ENCODE measurements at places on chromosomes 6 and 20.

DNA sequence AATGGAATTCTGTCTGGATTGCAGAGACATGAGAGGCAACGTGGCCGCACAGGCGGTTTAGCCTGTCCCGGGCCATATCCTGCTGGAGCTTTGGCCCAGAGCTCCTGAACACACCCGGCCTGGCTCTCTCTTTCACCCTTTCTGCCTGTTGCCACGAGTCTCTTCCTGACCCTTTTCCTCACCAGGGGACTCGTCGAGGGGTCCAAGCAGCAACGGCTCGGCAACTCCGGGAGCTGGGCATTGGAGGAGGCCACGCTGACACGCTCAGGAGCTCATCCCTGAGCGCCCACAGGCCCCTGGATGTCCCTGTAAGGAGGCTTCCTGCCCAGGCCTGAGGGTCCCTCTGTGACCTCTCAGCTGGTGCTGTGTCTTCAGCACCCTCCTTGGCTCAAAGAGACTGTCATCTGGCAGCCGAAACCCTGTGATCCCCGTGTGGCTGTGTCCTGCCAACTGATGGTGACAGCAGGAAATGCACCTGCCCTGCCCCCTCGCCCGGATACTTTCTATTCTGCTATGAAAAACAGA lies 103.8 kb downstream of the RNASET2 start:
- no peak for DNase-seq

DNA sequence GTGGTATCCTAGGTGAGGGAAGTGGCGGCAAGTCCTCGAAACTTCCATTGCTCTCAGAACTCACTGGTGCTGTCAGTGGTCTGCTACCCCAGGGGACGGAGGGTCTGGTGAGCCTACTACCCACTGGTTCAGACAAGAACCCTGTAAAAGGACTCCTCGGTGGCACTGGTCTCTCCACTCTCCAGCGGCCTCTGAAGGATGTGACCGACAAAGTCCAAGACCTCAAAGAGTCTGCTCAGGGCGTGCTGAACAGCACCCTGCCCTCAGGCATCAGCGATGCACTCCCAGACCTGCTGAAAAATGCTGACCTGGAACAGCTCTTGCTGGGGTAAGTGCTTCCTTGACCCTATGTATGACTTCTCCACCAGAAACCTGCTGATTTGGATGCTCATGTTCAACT lies 51.8 kb downstream of the CDK5RAP1 start:
- DNase-seq: no peak

- no peak for DNase-seq
Measured at GRCh38 chr6:26613689-26614683, 17.2 kb downstream of the ABT1 start.

- DNase-seq: no peak
Measured at GRCh38 chr6:17269840-17270239, 11.3 kb upstream of the RBM24 start.

GRCh38 chr6:11431455-11431937 lies 106.1 kb upstream of the TMEM170B start:
- no peak for DNase-seq

DNA sequence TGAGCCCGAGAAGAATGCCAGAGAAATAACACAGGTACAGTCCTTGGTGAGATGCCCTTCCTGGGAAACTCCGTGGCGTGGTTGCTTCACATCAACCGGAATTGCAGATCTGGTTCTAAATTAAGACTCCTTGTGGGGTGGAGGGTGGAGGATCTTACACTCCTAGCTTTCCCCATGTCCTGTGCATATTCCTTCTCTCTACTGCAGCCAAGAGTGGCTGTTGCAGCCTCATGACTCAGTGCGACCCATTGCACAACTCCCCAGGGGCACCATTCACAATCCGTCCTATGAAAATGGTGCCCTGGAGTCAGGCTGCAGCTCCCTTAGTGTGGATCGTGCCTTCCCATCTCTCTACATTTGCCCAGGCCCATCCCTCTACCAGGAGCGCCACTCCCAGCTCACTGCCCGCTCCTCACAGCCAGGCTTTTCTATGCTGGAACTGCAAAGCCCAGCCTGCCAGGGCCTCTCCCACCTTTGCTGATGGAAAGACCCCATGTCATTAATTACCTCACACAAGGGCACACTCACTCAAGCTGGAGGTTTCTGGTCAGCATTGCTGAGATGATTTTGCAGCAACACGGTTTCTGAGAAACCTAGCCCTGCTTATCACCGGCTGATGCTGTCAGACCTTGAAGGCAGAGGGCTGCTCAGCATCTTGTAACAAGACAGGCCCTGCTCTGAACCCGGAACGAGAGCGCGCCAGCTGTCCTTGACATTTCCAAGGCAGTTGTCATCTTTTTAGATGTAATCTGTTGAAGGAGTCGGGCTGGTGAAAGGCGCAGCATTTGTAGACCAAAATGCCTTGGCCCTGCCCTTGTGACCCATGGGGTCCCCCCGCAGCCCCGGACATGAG lies 39.7 kb downstream of the SIRPA start:
- no peak for DNase-seq

DNA sequence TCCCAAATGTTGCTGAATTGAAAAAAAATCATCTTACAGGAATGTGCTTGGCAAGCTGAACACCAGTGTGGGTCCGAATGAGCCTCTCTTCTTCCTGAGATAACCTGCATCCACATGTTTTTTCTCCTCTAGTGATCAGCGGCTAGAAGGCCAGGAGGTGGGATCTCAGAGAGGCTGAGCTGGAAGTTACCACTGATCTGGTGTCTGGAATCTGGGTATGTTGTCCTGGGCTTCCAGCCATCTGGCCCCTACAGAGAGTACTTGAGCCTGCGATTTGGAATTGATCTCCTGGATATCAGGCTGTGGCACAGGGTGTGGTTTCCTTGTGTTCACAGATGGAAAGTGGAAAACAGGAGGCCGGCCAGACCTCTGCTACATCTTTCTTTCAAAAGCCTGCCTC lies 35.9 kb downstream of the SULF2 start:
- DNase-seq: no peak

DNA sequence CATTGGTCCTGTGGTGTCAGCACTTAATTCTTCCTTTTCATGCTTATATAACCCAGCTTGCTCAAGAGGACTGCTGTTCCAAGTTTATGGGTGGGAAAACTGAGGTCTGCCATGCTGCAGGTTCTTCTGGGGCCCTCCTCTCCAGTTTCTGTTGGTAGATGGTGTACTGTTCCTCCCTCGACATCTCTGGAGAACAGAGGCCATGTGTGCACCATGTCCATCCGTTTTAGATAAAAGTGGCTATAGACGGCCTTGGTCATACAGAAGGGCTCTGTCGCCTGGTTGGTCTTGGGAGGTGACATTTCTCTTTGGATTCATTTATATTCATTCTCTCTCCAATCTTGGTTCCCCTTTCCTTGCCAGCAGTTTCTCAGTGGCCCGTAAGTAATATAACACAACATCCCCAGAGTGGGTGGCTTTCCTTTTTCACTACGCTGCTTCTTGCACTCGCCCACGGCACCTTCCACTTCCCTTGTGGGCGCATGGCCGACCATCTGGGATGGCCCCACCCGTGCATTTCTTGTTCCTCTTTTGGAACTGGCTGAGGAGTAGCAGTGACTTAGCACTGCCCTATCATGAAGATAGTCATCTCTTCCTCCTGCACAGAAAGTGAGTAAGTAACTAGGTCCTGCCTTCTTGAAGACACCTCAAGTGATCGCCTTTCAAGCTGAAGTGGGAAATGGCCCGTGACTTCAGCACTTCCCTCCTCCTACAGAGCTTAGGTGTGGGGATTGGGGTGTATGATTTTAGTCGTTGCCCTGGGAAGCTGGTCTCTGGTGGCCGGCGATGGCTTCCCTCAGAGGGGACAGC lies 94.2 kb downstream of the RREB1 start:
- no peak for DNase-seq

DNA sequence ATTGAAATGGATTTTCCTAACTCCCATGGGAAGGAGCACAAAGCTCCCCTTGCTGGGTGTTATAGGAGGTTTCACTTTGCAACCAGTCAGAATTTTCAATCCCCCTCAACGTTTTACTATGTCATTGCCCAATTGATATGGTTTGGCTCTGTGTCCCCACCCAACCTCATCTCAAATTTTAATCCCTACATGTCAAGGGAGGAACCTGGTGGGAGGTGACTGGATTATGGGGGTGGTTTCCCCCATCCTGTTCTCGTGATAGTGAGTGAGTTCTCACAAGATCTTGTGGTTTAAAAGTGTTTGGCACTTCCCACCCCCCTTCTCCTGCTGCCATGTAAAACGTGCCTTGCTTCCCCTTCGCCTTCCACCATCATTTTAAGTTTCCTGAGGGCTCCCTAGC lies 62.9 kb downstream of the ZMYND8 start:
- no peak for DNase-seq

DNA sequence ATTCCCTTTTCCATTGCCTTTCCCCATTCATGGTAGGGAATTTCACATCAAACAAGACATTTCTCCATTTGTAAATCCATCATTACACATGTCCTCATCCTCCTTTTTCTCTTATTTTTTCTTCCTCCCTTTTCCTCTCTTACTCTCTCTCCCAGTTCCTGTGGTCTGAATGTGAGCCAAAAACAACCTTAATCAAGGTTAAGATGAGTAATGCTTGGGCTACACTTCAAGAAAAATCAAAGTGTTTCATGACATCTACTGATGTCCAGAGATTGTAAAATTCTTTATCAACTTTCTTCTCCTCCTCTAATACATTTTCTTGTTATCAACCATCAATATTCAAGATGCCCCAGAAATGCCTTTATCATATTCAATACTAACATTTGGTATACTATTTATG lies 208.0 kb upstream of the PRND start:
- no peak for DNase-seq

DNA sequence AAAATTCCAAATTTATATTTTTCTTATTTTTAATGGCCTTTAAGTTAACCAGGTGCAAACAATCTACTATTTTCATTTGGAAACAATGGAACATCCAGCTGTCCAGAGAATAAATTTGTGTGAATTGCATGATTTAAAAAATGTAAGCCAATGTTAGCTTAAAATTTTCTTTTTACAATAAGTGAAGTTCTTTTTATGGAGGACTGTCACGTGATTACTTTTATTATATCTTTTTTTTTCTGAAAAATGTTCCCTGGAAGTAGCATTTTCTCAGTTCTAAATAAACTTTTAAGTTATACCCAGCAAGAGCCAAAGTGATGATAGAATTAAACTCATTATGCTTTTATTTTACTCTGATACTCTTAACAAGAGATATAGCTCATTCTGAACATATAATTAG lies 267.7 kb upstream of the SLC35B3 start:
- no peak for DNase-seq

GRCh38 chr20:4216142-4216735 lies 200.9 kb upstream of the RNF24 start:
- DNase-seq: no peak

DNA sequence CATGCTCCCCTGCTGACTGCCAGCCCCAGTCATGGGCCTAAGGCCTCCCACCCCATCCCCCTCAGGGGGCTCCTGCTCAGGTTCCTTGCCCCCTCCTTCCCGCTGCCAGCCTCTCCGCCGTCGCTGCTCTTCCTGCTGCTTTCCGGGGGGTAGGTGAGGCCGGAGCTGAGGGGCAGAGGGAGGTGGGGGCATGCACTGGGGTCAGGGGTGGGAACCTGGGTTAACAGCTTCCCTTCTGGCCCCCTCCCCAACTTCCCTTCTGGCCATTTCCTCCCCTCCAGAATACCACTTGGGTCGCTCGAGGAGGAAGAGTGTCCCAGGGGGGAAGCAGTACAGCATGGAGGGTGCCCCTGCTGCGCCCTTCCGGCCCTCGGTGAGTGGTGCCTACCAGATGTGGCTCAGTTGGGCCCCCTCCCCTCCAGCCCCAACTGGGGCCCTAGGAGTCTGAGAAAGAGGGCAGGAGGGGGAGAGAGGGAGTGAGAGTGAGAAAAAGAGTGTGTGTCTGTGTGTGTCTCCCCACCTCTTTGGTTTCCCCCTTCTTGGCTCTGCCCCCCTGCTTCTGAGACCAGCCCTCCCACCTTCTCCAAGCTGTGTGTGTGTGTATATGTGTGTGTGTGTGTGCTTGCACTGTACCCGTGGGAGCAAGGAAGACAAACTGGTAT lies 12.1 kb downstream of the SYNGAP1 start:
- no peak for DNase-seq
